ENCODE measurements at places on chromosomes 6 and 20.

DNA sequence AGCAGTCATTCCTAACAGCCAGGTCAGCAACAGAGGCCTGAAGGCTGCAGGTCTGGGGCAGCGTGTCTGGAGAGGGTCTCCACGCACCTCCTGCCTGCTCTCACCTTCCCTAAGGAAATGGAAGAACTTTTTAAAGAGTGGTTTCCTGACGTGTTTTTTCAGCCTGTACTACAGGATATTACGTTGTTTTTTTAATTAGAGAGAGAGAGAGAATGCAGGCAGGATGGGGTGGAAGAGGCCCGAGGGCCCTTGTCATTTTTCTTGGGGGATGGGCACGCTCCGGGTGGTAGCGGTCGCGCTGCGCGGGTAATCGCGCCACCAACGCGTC, 2.1 kb downstream of the DLL1 start:
- H3K36me3 ChIP-seq, result no peaks in the 10 kb centered on the region
- peak overlapping the region; percentile 72 for H3K4me3 ChIP-seq

DNA sequence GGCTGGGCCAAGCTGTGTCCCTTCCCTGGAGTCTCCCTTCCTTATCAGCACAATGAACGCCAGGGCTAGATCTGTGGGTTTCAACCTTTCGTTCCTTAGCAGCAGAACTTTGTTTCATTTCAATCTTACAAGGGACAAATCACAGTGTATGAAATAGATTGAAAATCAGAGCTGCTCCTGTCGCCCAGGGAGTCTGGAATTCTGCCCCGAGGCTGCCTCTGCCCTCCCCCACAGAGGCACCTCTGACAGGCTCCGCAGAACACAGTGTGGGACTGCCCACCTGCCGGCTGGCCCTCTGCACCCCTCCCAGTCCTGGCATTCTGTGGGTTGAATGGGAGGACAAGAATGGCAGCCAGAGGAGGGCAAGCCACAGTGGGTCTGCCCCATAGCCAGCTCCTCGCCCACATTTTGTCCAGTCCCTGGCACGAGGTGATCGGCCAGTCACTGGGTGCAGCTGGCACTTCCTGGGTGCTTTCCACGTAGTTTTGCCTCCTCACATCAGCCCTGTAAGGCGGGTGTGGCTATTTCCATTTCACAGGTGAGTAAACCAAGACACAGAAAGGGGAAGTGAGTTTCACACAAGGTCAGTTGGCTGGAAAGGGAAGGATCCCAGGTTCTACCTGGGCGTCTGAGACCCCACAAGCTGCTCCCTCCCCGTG, 26.1 kb downstream of the MANBAL start:
- no peaks in the 10 kb centered on the region for H3K27me3 ChIP-seq
- peaks cover 66% of the 10 kb centered on the region for H3K36me3 ChIP-seq
- H3K4me1 ChIP-seq, result peaks cover 38% of the 10 kb centered on the region
- no peak overlapping the region for H3K4me3 ChIP-seq
- no peak for DNase-seq
- H3K27ac ChIP-seq, result peak overlapping the region; percentile 80

GRCh38 chr6:169955731-169956437, 204.5 kb downstream of the ERMARD start:
- H3K27me3 ChIP-seq, result peaks cover 20% of the 10 kb centered on the region
- no peaks in the 10 kb centered on the region for H3K36me3 ChIP-seq
- H3K4me3 ChIP-seq, result no peak overlapping the region

DNA sequence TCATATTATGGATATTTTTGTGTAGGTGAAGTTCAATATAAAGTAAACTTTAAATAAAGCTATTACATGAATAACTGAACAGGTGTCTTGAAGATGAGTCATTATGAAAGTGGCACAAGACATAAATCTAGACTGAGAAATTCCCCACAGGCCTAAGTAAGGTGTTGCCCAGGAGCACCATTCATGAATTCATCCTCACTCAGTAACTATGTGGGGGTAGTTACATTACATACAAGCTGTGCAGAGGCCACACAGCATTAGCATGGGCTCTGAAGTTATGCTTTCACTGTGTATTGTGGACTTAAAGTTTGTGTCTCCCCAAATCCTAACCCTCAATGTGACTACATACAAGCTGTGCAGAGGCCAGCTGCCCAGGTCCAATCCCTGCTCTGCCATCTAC, 65.9 kb downstream of the BCAS1 start:
- H3K27ac ChIP-seq, result no peak overlapping the region
- peaks cover 30% of the 10 kb centered on the region for H3K27me3 ChIP-seq
- no peak for DNase-seq
- no peaks in the 10 kb centered on the region for H3K36me3 ChIP-seq

GRCh38 chr20:19692100-19692499, 66.0 kb upstream of the RIN2 start:
- H3K4me3 ChIP-seq, result no peak overlapping the region
- H3K36me3 ChIP-seq, result no peaks in the 10 kb centered on the region
- H3K27ac ChIP-seq, result no peak overlapping the region

GRCh38 chr6:132763269-132763668, 5.6 kb upstream of the VNN2 start:
- H3K27me3 ChIP-seq, result no peaks in the 10 kb centered on the region
- H3K27ac ChIP-seq, result peak overlapping the region; percentile 84
- H3K36me3 ChIP-seq, result peaks cover 6% of the 10 kb centered on the region
- peak; percentile 46 for DNase-seq

DNA sequence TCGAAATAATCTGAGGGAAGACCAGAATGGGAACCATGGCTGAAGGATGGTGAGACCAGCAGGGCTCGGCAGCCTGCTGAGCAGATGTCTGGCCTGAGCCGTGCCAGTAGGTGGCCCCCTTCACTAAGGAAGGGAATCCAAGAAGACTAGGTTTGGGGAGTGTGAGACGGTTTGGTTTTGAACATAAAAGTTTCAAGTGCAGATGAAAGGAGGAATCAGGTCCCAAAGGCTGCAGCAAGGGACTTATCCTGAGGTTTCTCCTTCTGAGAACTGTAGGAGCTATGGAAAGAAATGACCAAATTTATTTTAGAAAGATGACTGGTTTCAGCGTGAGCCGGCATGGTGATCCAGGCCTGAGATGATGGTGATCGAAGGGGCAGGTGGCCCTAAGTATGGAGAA, 4.6 kb upstream of the OSER1 start:
- peak overlapping the region; percentile 28 for H3K27ac ChIP-seq
- H3K36me3 ChIP-seq, result peaks cover 8% of the 10 kb centered on the region
- peak; percentile 76 for DNase-seq
- peaks cover 73% of the 10 kb centered on the region for H3K4me1 ChIP-seq

GRCh38 chr20:53750827-53751619, 157.4 kb upstream of the ZNF217 start:
- H3K4me3 ChIP-seq, result peak overlapping the region; percentile 59
- no peaks in the 10 kb centered on the region for H3K27me3 ChIP-seq
- peak; percentile 64 for DNase-seq
- peak overlapping the region; percentile 98 for H3K27ac ChIP-seq

- H3K27me3 ChIP-seq, result peaks cover 30% of the 10 kb centered on the region
- DNase-seq, result no peak
- no peaks in the 10 kb centered on the region for H3K4me1 ChIP-seq
- no peak overlapping the region for H3K27ac ChIP-seq
- no peaks in the 10 kb centered on the region for H3K36me3 ChIP-seq
Measured at GRCh38 chr6:121352941-121353340, 18.7 kb upstream of the TBC1D32 start.

All from activated T-cell treated with anti-CD3 and anti-CD28 coated beads, Interleukin-2, amount 50 U/mL, for 24 hours (primary cell).